Hepatic stellate cell (primary cell): ENCODE measurements at places on chromosomes 5 and 9.

GRCh38 chr5:174555726-174556125, 168.7 kb upstream of the MSX2 start:
- DNase-seq: no peak

DNA sequence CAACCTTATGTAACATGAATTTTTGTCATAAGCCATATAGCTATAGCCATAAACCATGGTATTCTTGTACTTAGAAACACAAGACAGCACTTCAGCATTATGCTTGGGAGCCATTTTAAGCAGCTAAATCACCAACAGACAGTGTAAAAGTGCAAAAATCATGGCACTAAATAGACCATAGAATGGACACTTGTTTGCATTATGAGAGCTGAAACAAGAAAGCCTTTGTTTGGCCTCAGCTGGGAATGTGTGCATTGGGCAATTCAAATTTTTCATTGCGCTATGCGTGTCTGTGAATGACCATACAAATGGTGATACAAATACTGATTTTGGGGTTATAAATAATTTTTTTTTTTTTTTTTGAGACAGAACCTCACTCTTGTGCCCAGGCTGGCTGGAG, 23.7 kb downstream of the KDM4C start:
- DNase-seq: no peak

GRCh38 chr5:62289813-62290212, 16.2 kb upstream of the KIF2A start:
- DNase-seq: no peak

- no peak for DNase-seq
Observed at GRCh38 chr5:74145951-74146350, 494.6 kb downstream of the ENC1 start.

DNA sequence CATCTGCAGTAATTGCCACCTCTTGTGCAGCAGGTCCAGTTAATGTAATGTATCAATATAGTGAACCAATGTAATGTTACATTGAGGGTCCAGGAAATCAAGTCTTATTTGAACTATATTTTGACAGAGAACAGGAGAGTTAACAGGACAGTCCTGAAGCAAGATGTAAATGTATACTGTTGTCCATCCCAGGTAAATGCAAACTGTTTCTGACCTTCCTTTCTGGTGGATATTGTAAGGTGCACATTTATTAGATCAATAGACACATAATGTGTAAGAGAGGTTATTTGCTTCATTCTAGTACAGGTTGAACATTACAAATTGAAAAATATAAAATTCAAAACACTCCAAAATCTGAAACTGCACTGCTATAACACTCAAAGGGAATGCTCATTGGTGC, 23.4 kb upstream of the FBXW11 start:
- no peak for DNase-seq

- DNase-seq: no peak
Observed at GRCh38 chr5:132102101-132102701, 28.6 kb downstream of the CSF2 start.

GRCh38 chr5:53766673-53767072, 206.2 kb downstream of the NDUFS4 start:
- DNase-seq: no peak

GRCh38 chr5:78275998-78276543, 18.4 kb downstream of the AP3B1 start:
- no peak for DNase-seq
